HCEC 1CT (cell line): ENCODE measurements at places on chromosomes 1 and 21.

- DNase-seq = no peak
Measured at GRCh38 chr1:55217226-55217986, 2.2 kb upstream of the USP24 start.

DNA sequence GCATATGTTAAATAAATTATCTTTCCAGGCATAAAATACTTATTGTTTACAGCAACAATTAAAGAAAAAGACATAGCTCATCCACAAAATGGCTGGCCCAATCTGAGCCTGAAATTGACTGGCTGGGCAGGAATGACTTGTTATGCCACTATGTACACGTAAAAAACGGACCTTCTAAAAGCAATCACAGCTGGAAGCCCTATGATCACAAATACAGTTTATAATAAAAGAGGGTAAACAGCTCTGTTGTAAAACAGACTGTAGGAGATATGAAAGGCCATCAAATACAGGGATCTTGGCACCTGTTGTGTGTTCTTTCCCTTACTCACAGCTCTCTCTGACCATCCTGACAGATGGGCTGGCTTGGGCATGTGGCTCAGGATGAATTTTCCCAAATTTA lies 70.5 kb upstream of the DMRTA2 start:
- DNase-seq = no peak

- no peak for DNase-seq
Measured at GRCh38 chr1:226619031-226619430, 70.5 kb downstream of the STUM start.

DNA sequence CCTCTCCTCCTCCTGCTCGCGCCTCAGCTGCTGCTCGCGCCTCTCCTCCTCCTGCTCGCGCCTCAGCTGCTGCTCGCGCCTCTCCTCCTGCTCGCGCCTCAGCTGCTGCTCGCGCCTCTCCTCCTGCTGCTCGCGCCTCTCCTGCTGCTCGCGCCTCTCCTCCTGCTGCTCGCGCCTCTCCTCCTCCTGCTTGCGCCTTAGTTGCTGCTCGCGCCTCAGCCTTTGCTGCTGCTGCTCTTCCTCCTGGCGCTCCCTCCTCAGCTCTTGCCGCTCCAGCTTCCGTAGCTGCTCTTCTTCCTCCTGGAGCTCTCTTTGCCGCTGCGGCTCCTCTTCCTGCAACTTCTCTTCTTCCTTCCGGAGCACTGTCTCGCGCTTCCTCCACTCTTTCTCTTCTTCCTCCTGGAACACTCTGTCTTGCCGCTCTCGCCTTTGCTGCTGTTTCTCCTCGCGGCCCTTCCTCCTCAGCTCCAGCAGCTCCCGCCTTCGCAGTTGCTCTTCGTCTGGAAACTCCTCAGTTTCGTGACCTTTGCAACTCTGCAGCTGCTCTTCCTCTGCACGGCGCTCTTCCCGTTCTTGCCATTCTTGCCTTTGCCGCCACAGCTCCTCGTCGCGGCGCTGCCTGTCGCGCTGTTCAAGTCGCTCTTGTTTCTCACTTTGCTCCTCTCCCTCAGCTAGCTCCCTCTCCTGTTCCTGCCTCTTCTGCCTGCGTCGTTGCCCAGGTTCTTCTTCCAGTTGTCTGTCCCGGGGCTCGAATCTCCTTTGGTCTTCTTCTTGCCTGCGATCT lies 3.0 kb downstream of the TCHH start:
- DNase-seq = no peak

DNA sequence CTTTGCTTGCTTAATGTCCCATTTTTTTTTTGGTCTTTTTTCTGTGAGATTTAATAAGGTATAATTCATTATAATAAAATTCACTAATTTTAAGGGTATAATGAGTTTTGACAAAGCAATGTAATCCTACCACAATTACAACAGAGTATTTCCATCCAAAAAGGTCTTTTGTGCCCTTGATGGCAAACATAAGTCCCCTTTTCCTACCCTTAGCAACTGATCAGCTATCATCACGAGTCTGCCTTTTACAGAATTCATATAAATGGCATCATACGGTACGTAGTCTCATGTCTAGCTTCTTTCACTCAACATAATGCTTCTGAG lies 7.5 kb downstream of the SDHB start:
- no peak for DNase-seq

DNA sequence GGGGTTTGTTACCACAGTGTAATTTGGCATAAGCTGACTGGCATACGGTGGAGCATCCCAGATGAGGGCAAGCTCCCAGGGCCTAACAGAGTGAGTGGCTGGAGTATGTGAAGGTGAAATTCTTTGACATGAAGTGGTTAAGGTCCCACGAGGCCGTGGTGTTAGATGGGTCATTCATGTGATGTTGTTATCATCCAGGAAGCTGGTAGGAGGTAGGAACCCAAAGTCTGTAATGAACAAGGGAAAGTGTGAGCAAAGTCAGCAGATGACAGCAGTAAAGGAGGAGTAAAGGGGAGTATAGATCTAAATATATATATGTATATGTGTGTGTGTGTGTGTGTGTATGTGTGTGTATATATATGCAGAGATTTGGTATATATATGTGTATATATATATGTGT lies 47.6 kb downstream of the MDM4 start:
- DNase-seq = no peak

GRCh38 chr1:51567653-51568052 lies 48.6 kb upstream of the EPS15 start:
- DNase-seq = peak; percentile 67

GRCh38 chr1:193448682-193449461 lies 262.5 kb upstream of the B3GALT2 start:
- no peak for DNase-seq

DNA sequence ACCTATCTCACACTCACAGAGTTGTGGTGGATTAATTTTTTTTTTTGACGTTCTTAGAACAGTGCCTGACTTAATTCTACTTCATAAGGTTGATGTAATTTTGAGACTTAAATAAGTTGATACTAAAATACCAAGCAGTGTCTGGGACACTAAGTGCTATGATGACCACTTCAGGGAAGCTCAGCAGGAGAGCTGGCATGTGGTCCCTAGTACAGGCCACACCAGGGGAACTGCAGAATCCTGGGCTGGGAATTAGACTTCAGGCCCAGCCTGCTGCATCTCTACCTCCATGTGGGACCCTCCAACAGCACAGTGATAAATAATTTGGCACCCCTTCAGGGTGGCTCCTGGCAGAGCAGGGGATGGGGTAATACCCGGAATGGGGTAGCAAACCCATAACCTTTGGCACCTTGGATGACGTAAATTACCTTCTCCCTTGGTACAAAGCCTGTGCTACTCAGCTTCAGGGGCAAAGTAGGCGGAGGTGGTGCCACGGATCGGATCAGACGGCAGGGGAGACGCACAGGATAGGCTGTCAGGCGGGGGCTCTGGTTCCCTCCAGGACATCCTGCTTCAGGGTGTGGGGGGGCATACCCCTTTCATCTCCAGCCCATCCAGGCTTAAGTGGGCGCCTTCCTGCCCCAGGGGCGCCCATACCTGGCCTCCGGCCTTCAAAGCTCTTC lies 4.8 kb downstream of the MFSD2A start:
- DNase-seq = no peak

DNA sequence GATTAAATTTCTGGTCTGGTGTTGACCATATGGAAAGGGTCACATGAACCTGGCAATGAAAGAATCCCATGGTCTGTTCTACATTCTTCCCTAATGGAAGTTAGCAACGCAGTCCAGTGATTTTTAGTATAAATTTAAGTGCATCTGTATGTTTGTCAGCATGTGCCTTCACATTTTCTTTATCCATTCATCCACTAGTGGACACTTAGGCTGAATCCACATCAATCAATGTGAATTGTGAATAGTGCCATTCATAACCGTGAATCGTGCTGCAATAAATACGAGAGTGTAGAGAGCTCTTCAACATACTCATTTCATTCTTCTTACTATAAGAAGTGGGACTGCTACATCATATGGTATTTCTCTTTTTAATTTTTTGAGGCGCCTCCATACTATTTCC lies 12.7 kb upstream of the IFI16 start:
- no peak for DNase-seq

DNA sequence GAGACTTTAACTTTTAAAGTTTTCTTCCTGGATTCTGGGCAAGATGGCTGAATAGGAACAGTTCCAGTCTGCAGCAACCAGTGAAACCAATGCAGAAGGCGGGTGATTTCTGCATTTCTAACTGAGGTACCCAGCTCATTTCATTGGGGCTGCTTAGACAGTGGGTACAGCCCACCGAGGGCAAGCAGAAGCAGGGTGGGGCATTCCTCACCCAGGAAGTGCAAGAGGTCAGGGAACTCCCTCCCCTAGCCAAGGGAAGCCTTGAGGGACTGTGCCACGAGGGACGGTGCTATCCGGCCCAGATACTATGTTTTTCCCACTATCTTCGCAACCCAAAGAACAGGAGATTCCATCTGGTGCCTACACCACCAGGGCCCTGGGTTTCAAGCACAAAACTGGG lies 121.0 kb downstream of the VAV3 start:
- no peak for DNase-seq

- DNase-seq = no peak
Measured at GRCh38 chr1:53686965-53687267, 52.0 kb downstream of the GLIS1 start.

- DNase-seq = no peak
Measured at GRCh38 chr1:116404699-116405098, 31.7 kb downstream of the ATP1A1 start.

- DNase-seq = no peak
Measured at GRCh38 chr1:242055749-242056320, 56.9 kb upstream of the MAP1LC3C start.

- DNase-seq = no peak
Measured at GRCh38 chr1:28308750-28309149, 20.1 kb upstream of the MED18 start.

DNA sequence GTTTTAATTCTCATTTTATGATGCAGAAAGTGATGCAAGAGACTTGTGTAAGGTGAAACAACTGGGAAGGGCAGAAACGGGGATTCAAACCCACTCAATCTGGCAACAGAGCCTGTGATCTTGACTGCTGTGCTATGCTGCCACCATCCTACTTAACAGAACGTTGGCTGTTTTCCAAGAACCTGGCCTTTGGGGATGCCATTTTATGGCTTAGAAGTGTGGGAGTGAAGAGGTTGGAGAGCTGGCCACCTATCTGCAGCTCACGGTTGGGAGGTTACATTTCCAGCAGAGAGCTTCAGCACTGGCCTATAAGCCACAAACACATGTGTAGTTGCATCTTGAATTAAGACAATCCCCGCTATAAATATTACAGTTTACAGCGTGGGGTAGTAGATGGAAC lies 235.3 kb downstream of the PRDM2 start:
- DNase-seq = no peak

DNA sequence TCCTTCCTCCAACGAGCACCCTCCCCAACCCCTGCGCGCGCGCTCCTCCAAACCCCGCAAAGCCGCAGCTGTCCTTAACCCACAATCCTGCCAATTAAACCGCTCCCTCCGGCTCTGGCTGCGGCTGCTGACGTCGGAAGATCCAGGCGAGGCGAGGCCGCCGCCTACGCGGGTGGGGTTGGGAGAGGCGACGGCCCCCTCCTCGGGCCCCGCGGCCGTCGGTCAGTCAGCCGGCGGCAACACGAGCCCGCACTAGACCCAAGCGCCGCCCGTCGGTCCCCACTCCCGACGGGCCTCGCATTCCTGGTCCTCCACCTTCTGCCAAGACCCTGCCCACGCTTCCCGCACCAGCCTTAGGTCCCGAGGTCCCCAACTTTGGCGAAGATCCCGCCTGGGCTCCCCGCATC lies 75.4 kb downstream of the VWA5B1 start:
- DNase-seq = no peak

GRCh38 chr1:31776516-31776915 lies 12.4 kb upstream of the ADGRB2 start:
- no peak for DNase-seq

GRCh38 chr1:225813214-225813964 lies 3.5 kb downstream of the EPHX1 start:
- DNase-seq = peak; percentile 72

- DNase-seq = peak; percentile 73
Measured at GRCh38 chr1:236016782-236017400, 48.0 kb downstream of the NID1 start.

DNA sequence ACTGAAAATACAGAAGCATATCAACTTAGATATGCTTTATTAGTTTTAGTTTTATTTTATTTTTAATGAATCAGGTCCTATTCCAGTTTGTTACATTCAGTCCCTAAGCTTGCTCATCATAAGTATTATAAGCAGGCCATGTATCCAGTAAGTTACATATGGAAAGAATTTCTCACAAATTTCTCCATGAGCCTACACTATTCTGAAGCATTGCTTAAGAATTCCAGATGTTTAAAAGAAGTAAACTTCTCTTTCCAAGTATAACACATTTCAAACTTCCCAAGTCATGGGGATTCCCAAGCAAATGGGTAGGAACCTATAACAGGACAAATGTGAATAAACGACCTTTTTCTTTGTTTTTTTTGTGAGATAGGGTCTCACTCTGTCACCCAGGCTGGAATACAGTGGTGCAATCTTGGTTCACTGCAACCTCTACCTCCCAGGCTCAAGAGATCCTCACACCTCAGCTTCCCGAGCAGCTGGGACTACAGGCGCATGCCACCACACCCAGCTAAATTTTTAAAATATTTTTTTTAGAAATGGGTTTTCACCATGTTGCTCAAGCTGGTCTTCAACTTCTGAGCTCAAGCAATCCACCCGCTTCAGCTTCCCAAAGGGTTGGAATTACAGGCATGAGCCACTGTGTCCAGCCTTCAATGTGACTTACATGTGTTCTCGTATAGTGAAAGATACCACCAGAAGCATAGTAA lies 39.0 kb downstream of the ST7L start:
- no peak for DNase-seq

DNA sequence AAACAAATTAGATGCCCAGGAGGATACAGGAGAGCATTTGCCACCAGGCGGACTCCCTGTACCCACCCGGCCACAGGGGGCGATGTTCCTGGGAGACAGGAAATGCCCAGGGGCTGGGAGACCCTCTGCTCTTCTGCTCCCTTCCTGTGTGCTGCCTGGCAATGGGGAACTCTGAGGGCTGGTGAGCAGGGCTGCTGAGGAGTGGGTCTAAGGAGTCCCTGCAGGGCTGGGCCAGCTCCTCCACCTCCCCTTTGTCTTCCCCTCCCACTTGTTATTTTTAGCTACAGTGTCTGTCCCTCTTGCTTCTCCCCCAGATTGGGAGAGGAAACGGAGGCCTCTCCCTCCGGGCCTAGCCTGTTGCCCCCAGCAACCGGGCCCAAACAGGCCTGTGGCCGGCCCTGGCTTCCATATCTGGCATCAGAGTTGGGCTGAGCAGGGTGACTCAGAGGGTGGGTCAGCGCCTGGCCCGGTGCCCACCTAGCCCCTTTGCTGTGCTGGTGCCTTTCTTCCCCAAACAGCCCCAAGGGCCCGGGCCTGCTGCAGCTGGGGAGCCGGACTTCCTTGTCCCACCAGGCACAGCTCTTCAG lies 11.6 kb downstream of the LMNA start:
- peak; percentile 97 for DNase-seq
